ENCODE measurements at places on chromosomes 5 and 9.

GRCh38 chr5:80250801-80251200 lies 5.0 kb downstream of the SERINC5 start:
- DNase-seq: no peak

GRCh38 chr5:157842185-157842584 lies 16.8 kb downstream of the CLINT1 start:
- DNase-seq: no peak

DNA sequence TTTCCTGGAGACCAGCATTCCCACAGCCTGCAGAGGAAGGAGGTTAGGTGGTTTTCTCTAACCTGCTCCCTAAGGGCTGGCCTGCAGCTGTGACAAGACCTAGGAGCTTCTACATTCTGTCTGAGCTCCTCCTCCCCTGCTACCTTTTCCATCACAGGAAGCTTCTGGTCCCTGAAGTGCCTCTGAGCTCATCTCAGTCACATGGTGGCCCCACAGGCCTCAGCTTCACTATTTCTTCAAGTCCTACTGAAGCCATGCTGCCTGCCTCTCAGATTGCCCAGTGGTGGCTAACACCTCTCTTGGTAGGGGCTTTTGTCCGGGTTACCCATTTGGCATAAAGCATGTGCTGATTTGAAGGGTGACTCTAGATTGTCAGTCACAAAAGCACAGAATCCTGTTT lies 259.4 kb downstream of the CRB2 start:
- no peak for DNase-seq

- no peak for DNase-seq
These were observed 508.9 kb downstream of the EBF1 start for GRCh38 chr5:158590746-158591300.

- no peak for DNase-seq
These were observed 5.6 kb downstream of the RMI1 start for GRCh38 chr9:83986195-83986594.

DNA sequence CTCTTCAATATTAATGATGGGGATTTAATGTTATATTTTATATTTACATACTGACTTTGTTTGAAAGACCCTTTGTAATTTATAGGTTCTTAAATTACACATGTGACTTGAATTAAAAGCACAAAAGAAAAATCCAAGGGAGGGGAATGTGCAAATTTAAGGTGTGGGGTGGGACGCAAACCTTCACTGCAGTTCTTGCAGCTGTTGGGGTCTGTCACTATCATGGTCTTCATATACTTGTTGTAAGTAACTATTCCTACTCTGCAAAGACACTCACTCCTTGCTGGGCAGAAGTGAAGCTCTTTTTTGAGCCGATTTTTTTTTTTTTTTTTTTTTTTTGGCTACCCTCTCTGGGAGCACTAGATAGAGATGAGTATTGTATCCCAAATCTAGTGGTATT lies 505.3 kb downstream of the ARHGEF28 start:
- no peak for DNase-seq

Data from CD4-positive, alpha-beta T cell treated with Interferon gamma for 1 hour (primary cell).